ENCODE measurements at places on chromosomes 5 and 9.

DNA sequence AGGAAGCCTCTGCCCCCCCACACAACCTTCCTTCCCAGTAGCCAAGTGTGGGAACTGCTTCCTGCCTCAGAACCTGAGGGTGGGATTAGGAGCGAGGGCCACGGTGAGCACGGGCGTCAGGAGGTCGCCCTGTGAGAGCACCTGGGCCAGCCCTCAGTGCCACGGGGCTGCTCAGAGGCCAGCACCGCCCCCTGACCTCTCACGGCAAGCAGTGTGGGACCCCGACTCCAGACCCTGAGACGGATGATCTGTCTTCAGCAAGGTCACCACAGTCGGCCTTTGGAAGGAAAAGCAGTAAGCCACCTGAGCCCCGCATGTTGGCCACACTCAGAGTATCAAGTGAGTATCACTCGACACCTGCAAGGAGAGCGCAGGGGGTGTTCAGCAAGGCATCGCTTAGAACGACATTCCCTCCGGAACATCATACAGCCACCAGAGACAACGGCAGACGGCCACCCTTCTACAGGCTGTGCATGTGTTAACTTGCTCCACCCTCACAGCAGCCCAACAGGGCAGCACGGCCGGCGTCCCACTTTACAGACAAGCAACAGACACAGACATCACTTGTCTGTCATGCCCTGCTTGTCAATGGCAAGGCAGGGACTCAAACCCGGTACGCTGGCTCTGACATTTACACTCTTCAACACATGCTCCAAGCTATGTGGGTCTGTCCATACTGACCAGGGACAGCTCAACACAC lies 50.2 kb downstream of the IPPK start:
- DNase-seq, result no peak

DNA sequence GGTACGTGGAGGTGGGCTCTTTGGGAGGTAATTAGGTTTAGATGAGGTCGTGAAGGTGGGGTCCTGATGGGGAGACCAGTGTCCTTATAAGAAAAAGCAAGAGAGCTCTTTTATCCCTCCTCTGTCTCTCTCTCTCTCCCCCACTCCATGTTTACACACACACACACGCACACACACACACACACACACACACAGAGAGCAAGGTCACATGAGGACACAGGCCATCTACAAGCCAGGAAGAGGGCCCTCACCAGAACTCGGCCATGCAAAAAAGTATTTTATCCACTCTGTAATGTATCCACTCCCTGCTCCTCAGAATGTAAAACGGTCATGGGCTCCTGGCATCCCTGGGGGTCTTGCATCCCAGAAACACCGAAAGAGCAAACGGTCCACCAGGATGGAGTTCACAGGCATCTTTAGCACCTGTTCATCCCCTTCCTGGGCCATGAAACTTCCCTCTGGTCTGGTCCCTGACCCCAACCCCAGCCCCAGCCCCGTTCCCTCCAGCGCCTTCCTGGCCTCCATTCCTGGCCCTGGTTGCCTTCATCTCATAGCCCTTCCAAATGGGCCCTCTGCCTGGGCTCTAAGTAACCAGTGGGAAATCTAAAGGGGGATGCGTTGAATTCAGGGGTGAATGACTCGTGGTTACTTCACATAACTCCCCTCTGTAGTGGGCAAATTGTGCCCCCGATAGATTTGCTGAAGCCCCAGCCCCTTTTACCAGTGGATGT lies 88.8 kb downstream of the NSUN2 start:
- DNase-seq, result no peak

DNA sequence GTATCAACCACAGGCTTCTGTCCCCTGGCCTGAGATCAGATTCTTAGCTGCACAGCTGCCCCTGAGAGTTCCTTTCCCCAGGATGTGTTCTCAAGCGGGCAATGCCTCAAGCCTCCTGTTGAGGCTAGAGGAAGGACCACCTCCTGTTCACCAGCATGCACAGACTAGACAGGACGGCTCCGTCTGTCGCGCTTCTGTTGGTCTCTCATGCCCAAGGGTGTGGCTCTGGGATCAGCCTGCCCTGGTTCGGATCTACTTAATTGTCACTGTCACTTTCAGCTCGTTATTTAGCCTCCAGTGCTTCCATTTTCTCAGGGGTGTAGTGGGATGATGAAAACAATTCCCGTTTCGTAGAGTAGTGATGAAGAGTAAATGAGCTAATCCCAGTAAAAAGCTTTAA lies 103.1 kb downstream of the KCNIP1 start:
- DNase-seq, result no peak

DNA sequence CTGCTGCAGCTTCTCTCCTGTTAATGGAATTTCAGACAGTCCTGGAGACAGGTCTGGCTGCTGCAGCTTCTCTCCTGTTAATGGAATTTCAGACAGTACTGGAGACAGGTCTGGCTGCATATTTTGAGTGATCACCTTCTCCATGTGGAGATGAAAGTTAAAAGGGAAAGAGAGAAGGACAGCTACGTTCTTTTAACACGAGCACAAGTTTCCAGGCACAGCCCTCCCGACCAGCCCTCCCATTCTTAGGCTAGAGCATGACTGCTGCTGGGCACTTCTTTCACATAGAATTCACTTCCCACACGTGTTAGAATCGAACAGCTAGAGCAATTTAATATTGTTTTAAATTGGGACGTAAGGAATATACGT lies 133.3 kb upstream of the DMRT1 start:
- peak; percentile 71 for DNase-seq

DNA sequence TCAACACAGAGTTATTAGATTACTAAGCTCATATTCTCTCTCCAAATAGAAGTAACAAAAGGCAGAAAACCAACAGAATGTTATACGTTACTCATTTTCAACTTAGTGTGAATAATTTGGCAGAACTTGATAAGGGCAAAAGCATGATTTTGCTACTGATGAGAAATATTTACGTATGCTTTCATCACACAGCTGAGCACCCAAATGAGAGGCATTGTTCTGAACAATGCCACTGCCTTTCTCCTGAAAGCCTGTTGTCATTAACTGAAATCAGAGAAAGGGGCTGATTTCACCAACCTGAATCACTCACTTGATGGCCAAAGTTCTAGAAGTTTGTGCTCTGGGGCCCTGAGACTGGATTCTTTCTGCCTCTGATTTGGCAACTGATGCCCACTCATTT lies 367.5 kb upstream of the PTGER4 start:
- no peak for DNase-seq

DNA sequence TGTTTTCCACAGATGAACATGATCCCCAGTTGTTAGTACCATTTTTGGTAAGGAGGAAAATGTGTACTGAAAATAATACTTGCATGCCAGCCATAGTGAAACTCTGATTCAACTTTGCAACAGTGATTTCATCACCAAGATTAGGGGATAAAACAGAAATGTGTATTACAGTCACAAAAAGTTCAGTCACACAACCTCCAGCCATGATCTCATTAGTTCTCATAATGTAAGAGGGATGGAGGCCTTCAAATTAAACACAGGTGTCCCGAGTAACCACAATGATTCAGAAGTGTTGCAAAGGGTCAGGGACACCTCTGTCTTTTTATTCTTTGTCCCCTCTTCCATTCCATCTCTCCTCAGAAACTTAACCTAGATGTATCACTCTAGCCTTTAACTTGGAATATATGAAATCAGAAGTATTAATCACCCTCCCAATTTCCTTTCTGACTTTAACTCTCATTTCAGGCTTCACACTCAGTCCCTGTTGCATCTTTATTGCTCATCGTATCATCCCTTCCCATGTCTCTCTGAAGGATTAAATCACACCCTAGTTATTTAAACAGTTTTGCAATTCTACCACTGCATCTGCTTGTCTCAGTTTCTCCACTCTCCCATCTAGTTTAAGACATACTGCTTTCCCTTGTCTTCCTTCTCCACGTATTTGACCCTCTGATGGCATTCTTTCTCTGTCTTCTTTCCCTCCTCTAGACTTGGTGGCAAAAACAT lies 291.2 kb downstream of the ADAMTS6 start:
- DNase-seq, result no peak

- DNase-seq, result no peak
Observed at GRCh38 chr5:6606884-6607558, 25.8 kb downstream of the NSUN2 start.

DNA sequence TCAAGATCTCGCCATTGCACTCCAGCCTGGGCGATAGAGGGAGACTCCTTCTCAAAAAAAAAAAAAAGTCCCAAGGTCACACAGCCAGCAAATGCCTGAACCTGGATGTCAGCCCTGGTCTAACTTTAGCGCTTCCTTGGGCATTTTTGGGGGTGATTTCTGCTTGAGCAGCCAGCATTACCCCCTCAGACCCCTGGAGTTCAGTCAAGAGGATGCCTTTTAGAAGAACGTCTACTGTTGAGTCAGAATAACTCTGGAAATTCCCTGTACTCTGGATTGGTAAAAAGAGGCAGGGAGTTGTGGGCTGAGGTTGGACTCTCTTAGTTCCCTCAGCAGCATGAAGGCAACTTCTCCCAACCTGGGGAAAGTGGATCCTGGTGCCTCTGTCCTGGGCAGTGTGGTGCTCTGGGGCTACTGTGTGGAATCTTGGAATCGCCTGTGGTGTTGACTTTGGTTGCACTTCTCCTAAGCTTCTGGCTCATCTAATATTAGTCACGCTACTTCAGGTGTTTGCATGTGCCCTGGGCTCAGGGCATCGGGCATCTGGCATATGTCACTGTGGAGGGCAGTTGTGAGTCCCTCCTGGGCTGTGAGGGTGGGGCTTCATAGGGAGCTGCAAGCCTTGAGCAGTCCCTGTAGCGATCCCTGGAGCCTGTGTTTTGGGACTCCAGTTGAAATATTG lies 32.2 kb downstream of the STXBP1 start:
- DNase-seq, result no peak

DNA sequence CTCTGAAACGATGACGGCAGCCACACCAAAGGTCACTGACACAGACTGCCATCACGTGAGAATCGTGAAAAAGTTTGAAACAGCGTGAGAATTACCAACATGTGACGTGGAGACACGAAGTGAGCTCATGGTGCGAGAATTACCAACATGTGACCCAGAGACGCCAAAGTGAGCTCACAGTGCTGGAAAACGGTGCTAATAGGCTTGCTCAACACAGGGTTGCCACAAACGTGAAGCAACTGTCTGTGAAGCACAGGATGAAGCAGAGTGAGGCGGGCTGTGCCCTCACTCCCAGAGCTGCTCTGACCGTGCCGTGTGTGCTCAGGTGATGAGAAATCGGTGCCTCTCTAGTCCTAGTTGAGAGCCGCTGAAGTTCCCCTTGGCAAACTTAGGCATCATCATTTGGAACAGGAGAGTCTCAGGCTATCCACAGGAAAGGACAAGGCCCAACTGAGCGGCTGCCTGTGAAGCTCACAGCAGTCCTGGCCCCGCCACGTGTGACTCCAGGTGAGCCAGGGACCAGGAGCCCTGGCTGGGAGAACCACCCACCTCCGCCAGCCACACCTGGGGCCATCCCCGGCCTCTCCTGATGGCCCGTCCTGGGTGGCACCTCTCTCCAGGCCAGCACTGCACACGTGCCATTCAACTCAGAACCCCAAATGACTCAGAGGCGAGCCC lies 29.8 kb upstream of the SLC6A3 start:
- DNase-seq, result no peak

DNA sequence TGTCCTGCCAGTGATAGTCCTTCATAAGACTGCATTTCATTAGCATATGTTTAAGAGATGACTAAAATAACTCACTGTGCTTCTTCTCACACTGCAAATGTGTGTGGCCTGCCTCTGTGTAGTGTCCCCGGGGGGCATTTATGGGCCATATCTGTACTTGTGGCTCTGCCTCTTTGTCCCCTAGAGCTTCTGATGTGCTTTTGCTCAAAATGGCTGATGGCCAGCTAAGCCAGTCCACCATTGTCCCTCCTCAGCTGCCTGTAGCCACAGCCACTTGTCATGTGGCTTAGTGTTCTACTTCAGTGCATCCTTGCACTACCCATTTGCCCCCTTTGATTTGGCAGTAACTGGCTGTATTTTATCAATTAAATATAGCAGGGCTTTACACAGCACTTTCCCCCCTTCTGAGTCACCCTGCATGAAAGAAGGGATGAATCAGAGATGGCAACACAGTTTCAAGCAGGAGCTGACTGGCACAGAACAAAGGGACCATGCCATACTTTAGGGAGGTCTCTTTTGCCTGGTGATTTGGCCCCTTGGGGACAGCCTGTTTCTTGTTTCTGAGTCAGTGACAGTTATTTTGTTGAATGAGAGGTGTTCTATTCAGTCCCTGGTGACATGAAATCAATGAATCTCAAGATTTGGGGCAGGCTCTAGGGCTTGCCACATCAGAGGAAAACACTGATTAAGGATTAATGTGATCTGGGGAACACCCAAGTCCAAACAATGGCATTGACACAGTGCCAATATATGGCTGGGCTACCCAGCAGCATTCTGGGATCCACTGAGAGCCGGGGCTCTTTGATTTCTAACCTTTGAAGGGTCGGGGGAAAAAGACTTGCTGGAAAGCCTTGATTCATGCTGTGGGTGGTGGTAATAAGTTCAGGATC lies 245.5 kb downstream of the SMARCA2 start:
- DNase-seq, result no peak

DNA sequence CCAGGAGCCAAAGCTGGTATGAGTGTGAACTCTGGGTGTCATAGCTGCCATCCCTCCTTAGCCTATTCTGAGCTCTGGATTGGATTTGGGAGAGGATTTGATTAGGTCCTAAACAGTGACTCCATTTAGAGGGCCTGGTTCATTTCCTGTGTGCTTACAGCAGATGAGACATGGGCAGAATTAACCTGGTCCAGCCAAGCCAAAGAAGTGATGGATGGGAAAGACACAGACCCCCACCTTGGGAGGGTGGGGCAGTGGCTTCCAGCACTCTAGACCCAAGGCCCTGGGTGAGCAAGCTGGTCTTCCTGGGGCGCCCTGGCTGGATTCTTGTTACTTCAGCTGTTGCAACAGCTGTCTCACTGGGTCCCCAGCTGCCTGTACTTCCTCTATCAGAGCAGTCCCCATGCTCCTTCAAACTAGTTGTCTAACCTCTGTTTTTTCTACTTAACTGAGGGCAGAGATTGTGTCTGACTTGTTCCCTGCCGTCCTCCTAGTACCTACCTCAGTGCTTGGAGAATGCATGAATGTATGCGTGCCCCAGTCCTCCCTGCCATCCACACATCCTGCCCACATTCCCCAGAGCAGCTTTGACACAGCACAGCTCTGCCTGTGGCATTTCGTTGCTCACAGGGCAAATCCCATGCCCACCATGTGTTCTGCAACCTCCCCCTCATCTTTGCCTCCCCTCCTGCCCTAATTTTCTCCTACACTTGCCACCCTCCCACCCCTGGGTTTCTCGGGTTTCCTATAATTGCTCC lies 115.9 kb downstream of the RGS3 start:
- peak; percentile 37 for DNase-seq

DNA sequence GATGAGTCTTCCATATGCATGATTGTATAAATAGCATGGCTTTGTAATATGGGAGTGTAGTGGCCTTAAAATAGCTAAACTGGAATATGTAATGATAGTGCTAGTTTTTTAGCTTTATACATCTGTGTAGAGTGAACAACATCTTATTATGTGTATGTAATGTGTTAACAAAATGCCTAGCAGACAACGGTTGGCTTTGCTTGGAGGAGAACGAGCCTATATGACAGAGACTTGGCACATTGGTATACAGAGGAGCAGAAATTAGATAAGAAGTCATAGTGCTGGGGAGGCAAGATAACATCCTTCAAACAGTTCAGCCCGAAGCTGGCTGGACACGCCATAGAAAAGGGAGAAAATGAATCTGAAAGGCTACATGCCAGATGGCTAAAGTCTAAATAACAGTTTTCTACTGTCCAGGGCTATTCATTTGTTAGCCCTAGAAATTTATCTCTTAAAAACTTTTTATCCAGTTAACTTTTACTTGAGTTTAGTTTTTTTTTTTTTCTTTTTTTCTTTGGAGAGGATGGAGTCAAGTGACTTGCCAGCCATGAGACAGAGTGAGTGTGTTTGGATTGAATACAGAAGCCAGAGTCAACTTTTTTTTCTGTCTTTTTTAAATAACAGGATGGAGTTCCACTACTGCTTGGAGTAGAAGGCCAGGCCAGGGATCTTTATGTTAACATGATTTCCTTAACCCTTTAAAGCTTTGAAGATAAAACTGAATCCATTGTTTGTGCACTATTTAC lies 214.4 kb upstream of the ACTBL2 start:
- DNase-seq, result peak; percentile 74

Data from hematopoietic multipotent progenitor cell treated with erythropoietin and hydrocortisone succinate and interleukin-3 and kit ligand, for 8 days (in vitro differentiated cells).